ENCODE measurements at places on chromosomes 7 and 10.

DNA sequence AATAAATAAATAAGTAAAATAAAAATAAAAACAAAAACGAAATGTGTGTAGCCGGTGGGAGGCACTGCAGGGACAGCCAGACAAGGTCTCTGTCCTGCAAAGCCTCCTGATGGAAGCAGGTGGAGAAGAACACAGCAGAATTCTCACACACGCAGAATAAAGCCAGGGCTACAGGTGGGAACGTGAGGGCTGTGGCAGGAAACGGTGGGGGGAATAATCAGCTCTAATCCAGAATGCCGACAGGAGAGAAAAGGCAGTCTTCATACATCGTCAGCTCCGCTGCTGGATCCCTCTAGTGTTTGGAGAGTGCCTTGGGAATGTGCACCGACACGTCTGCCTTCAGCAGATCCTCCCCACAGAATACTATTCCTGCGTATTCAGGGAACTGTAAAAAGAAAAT is 6.8 kb upstream of the SNX8 start:
- no peak for DNase-seq

DNA sequence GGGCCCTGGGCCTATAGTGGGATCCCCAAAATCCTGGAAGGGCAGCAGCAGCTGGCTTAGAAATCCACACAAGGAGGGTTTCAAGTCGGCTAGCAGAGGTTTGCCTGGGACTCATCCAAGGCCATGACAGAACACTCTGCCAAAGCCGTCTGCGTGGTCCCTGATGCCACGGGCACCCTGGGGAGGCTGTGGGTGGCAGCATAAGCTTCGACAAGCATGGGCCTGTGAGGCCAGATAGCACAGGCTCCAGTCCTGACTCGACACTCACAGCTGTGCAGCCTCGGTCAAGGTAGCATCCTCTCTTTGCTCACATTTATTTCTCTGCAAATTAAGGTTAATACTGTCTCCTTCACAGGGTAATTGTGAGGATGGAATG is 138.3 kb downstream of the JCAD start:
- no peak for DNase-seq

DNA sequence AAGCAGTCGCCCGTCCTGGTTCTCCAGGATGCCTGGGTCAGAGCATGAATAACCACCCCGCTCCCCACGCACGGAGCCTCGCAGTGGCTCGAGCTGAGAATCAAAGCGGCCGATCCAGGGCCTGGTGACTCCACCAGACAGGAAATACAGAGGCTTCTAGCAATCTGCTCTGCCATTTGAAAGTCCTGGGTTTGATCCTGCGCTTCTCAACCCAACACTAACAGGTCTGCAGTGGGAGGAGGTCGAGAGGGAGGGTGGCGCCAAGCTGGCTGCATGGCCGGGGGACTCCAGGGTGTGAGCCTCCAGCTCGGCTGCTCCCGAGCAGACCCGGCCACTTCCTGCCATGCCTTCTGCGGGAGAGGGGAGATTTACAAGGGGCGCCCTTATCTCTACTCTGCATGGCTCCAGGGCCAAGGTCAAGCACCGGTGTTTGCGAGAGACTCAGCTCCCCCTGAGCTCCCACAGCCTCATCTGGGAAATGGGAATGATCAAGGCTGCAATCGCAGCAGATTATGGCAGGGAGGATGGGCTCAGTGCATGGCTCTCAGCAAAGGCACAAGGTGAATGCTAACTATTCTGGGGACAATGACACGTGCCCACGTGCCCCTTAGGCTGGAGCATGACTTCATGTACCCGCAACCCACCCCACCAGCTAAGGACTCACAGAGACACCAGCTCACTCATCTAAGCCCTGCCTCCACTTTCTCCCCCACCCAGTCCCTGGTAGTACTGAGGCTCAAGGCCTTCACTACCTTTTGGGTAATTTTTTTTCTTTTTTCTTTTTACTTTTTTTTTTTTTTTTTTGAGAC is 73.9 kb upstream of the TNRC18 start:
- DNase-seq: no peak

GRCh38 chr10:27838361-27838760 is 92.7 kb upstream of the MKX start:
- DNase-seq: no peak

- DNase-seq: no peak
Observed at GRCh38 chr10:52232561-52233350, 81.3 kb upstream of the DKK1 start.

GRCh38 chr10:105989995-105990394 is 1174.5 kb downstream of the SORCS1 start:
- DNase-seq: no peak

DNA sequence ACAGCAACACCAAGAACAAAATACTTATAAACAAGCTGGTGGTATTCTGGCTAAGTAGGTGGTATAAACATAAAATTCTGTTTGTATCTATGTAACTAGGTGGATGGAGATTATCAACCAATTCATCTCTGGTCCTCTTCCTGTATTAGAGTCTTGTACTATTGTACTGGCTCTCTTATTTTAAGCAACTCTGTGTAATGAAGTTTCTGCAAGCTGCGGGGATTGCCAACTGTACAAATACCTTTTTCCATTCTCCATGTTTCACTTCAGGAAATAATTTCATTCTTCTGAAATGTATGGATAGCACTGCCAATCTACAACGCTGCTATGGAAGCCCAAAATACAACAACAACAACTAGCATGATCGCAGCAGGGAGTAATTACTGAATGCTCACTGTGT is 44.8 kb downstream of the JAZF1 start:
- no peak for DNase-seq

GRCh38 chr10:83991986-83992753 is 147.1 kb upstream of the GHITM start:
- no peak for DNase-seq
